HCEC 1CT (cell line): ENCODE measurements at places on chromosomes 1 and 21.

GRCh38 chr1:45615885-45616284 is 8.0 kb downstream of the CCDC17 start:
- no peak for DNase-seq

DNA sequence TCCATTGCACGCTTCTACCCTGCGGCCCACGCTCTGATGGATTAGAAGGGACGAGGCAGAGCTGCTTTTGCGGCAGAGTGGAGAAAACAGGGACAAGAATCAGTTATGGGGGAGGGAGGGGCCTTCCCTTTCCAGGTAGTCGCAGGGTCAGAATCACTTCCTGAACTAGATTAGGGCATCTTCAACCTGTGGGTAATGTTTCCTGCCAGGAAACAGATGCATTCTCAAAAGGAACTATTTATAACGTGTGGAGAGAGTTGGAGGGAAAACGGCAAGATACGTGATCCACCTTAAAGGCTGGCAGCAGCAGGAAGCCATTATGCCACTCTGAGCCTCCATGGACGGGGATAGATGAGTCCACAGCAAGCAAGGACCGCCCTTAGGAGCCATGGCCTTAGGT is 59.9 kb upstream of the CNTN2 start:
- no peak for DNase-seq

GRCh38 chr1:27886744-27887143 is 14.4 kb downstream of the THEMIS2 start:
- DNase-seq, result no peak

DNA sequence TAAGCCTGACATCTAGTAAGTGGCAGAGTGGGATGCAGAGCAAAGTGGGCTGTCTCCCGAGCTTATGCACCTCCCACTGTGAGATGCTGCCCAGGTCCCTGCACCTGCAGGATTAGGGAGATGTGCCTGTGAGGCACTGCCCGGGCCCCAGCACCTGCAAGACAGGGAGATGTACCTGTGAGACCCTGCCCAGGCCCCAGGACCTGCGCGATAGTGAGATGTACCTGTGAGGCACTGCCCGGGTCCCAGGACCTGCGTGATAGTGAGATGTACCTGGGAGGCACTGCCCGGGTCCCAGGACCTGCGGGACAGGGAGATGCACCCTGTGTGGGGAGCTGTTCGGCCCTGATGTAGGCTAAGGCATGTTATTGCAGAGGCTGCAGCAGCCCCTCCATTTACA is 622.8 kb downstream of the PTPRU start:
- no peak for DNase-seq

DNA sequence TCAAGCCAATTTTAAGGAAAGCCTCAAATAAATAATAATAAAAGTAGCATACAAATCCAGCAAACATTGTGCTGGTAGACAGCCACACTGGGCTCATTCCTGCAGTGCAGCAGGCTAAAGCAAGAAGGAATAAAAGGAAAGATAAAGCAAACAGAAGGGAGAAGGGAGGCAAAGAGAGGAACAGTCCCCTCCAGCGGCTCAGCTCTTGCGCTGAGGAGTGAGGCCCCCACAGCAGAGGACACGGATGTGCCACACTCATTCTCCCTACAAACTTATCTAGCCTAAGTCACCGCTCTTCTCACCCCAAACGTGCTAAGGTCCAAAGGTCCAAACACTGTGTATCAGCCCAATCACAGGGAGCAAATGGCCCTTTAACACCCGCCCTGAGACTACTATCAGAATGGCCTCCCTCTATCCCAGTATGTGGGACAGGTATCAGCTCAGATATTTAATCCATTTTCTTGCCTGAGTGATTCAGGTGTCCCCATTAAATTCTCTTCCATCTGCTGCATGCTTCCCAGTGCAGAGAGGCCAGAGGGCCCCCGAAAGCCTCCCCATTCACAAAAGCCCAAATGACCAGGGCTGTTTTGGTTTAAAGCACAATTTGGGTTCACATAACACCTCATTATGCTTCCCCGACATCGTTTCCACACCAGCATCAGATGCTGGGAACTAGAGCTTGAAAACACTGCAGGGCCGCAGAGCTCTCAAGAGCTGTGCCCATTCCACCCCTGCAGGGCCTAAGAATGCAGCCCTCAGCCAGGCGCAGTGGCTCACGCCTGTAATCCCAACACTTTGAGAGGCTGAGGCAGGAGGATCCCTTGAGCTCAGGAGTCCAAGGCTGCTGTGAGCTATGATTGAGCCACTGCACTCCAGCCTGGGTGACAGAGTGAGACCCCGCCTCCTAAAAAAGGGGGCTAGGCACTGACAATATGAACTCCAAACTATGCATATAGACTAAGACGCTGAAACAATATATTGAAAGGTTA is 17.8 kb downstream of the CAPZB start:
- no peak for DNase-seq

- no peak for DNase-seq
Measured at GRCh38 chr1:51305371-51305823, 25.0 kb downstream of the TTC39A start.
